ENCODE measurements at places on chromosomes 7 and 10.

DNA sequence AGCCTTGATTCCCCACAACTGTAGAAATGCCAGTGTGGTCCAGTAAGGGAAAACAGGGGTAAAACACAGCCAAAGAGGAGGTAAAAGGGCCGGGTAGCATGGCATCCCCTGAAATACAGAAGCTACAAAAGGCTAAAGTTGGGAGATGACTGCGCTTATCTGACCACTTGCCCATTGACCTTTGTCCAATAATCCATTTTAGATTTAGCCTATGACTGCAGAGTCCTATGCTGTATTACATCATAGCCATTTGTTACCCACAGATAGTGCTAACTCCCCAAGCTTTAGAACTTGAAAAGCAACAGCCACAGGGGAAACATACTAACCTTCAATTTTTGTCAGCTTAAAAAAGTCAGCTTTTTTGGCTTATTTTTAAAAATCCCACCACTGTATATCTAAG is 26.2 kb downstream of the MTPN start:
- no peak for DNase-seq

DNA sequence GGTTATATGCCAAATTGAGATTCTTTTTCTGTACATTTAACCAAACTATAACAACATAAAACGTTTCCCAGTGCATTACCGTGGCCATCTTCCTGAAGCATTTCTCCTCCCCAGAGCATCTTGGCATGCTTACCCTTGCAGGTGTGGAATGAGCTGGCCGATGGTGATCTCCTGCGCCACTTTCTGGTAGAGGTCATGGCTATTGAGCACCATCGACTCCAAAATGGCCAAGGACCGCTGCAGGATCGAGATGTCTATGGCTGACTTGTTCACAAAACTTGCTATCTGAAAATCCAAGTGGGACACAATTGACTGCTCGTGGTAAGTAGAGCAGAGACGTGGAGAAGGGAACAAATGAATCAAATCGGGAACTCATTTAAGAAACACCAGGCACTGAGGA is 223.9 kb downstream of the ELMO1 start:
- DNase-seq, result no peak

DNA sequence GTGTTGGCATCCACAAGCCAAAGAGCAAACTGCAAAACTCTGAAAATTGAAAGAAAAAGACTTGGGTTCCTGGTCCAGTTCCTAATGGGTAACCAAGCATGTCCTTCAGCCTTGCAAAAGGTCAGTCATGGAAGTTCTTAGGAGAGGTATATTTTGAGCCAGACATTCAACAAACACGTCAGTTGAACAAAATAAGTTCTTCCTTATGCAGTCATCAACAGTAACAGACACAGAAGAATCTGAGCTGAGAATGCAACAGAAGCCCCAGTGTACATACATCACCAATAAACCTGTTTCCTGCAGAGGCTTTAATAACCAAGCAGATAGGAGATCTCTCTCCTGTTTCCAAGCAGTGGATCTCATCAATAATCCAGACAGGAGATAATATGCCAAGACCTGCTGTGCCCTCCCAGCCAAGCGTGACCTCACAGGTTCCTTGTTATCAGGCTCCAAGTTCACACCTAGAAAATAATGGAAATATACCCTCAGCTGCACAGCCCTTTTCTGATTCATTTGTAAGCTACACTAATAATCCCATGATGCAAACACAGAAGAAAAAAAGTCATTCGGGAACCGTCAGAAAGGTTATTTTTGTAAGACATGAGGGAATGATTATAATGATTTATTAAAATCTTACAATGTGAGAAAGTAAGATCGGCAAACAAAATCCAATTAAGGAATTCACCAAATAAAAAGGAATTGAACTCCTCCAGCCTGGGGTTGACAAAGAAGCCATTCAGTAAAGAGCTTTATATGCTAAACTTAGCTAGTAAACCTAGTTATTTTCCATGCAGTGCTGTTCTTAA is 90.7 kb downstream of the DGKI start:
- peak; percentile 28 for DNase-seq

DNA sequence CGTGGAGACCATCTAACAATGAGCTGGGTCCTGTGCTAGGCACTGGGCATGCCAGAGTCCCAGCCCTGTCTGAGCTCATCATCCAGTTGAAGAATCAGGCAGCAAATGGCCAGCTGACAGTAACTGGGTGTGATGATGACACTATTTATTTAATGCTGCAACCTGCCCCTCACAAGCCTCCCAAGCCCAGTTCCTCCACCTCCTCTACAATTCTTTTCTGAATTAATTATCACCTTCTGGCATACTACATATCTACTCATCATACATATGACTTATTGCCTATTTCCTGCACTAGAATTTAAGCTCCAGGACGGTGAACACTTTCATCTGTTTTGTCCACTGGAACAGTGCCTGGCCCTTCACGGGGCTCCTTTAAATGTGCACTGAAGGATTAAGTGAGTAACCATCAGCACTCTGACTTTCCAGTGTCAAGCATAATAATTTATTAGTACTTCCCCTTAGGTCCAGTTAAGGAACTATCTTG is 96.7 kb upstream of the LAMB4 start:
- DNase-seq, result no peak

GRCh38 chr7:79180533-79180932 is 272.9 kb downstream of the MAGI2 start:
- no peak for DNase-seq

- no peak for DNase-seq
Measured at GRCh38 chr10:58565271-58565670, 52.6 kb downstream of the BICC1 start.

DNA sequence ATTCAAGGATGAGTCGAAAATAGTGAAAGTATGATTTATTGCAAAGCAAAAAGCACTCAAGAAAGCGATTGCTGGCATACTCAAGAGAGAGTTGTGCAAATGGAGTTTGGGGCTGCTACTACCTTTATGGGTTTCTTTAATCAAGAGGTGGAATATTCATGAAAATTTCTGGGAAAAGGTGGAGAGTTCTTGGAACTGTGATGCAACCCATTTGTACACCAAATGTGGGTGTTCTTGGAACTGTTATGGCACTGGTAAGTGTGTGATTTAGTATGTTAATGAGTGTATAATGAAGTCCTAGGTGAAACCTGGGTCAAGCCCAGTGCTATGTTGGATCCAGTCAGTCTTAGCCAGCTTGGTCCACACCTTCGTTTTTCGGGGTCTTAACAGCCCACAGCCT is 3.4 kb upstream of the VOPP1 start:
- DNase-seq, result no peak

Measured in fibroblast of villous mesenchyme (primary cell).